NCI-H1930 (cell line): ENCODE measurements at places on chromosomes 3 and 15.

GRCh38 chr15:82850731-82851130, 41.3 kb downstream of the WHAMM start:
- DNase-seq: no peak

- no peak for DNase-seq
Measured at GRCh38 chr15:101531170-101531569, 41.7 kb upstream of the PCSK6 start.

GRCh38 chr3:62665627-62666437, 209.4 kb downstream of the CADPS start:
- DNase-seq: peak; percentile 7

- no peak for DNase-seq
Measured at GRCh38 chr3:138646008-138646407, 37.4 kb downstream of the FAIM start.

DNA sequence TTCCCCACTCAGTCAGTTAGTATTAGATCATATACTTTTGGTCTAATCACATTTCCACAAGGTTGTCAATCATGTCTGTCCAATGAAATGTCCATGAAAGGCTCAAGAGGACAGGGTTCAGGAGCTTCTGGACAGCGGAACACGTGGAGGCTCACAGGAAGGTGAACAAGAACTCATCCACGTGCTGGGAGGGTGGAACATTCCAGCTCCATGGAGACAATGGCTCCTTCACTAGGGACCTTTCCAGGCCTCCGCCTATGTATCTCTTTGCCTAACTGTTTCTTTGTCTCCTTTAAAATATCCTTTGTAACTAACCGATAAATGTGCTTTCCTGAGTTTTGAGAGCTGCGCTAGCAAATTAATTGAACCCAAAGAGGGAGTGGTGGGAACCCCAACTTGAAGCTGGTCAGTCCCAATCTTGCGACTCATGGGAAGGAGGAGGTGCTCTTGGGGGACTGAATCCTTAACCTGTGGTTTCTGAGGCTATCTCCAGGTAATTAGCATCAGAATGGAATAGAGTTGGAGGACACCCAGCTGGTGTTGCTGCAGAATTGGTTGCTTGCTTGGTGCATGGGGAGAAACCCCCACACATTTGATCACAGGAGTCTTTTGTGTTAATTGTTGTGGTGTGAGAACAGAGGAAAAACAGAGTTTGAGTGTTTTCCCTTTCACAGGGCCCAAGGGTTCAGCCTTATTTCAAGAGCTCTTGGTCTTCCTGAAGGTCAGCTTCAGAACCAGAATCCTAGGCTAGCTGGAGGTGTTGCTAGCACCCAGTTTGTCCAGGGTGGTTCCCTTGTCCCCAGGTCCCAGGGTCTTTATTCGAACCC, 3.0 kb upstream of the TKT start:
- DNase-seq: no peak

GRCh38 chr3:71393093-71393492, 190.4 kb downstream of the FOXP1 start:
- DNase-seq: no peak

GRCh38 chr3:35335703-35336102, 303.6 kb upstream of the ARPP21 start:
- DNase-seq: no peak

DNA sequence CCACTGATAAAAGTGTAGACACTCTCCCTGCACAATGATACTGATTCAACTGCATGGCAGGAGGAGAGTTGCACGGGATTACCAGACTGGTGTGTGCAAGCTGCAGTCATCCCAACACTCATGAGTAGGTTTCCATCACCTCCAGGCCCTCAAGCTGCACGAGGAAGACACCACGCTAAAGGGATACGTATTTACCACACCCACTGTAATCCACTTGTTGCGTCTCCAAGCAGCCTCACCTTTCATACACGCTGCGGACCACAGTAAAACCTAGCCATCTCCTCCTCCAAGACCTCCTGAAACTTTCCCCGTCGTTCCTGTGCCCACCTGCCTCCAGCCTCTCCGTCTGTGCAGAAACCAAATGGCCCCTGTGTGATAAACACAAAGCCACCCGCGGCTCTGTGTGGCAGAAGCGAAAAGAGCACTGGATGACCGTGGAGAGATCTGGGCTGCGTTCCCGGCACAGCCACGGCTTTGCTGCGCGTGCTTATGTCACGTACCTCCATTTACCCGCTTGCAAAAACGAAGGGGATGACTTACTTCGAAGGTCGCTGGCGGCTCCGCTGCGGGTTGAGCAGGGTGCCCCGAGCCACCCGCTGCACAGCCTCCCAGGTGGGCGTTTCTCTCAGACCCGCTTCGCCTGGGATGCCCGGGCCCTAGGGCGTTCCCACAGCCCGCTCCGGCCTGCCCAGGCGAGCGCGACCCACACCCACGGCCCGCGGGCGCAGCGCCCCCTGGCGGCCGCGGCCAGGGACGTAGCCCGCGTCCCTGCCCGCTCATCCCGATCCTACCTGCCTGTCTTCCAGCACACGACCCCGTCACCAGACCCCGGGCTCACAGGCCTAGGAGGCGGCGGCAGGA, 643 bp downstream of the ABCC5 start:
- peak; percentile 76 for DNase-seq

- no peak for DNase-seq
Measured at GRCh38 chr3:60307562-60308199, 943.6 kb downstream of the FHIT start.

DNA sequence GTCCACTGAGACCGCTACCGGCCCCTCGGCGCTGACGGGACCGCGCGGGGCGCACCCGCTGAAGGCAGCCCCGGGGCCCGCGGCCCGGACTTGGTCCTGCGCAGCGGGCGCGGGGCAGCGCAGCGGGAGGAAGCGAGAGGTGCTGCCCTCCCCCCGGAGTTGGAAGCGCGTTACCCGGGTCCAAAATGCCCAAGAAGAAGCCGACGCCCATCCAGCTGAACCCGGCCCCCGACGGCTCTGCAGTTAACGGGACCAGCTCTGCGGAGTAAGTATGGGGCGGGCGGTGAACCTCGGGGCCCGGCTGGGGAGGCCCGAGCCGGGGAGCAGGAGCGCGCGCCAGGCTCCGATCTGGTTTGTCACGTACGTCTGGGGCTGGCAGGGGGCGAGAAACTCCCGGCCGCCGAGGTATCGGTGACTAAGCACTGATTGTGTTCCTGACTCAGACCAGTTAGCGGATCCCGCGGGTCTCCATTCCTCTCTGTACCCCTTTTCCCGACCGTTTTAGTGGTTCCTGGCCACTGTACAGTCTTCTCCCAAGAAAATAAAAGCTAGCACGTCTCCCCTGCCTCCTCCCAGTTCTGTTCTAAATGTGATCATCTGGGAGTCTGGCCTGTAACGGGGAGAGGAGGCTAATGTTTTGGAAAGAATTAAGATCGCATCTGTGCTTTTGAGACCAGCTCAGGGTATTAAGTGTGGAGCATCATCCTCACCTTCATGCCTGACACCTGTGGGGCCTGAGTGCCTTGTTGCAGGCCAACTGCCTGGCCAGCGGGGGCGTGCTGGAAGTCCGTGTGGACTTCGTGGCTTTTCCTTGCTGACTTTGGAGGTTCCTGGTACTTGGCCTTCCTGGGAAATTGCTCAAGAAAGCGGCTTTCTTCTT, 691 bp downstream of the MAP2K1 start:
- DNase-seq: no peak

DNA sequence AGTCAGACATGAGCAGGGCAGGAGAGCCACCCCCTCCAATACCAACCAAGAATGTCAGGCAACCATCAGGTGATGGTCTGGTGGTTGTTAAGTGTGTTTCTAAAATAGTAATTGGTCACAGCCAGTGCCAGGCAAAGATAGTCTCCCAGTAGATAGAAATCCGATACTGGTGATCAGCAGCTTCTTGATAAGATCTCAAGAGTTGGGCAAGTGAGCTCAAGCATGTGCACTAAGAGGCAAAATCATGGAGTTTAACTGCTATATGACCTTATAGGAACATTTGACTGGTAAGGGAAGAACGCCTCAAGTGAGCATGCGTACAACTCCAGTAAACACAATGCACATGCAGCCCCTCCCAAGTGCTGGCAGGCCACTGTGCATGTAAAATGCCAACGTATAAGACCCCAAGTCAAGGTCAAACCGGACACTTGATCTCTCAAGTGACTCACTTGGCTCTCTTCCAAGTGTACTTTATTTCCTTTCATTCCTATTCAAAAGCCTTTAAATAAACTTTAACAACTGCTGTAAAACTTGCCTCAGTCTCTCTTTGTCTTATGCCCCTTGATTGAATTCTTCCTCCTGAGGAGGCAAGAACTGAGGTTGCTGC, 36.0 kb upstream of the CBLB start:
- no peak for DNase-seq

GRCh38 chr15:49467746-49468480, 44.9 kb downstream of the FGF7 start:
- DNase-seq: no peak

- no peak for DNase-seq
Measured at GRCh38 chr3:175573226-175573625, 714.1 kb downstream of the NAALADL2 start.

- DNase-seq: no peak
Measured at GRCh38 chr3:67033079-67033478, 35.0 kb downstream of the KBTBD8 start.

GRCh38 chr3:192545333-192545732, 182.0 kb downstream of the FGF12 start:
- DNase-seq: no peak

DNA sequence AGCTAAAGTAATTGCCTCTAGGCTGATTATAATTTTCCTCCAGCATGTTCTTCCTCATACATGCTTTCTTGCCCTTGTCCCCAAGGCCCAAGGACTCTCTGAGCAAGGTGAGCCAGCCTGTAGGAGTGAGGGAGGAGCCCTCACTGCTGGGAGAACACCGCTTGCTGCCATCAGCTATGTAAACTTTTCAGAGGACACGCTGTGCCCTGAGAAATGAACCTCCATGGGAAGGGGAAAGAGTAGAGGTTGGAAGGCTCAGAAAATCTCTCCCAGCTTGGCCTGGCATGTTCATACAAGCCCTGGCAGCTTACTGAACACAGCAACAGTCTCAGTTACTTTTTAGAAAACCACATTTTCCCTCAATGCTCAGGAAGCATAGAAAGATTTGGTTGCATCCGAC, 103.0 kb upstream of the SLC24A5 start:
- DNase-seq: no peak

- DNase-seq: no peak
Measured at GRCh38 chr3:194072097-194072428, 63.9 kb upstream of the HES1 start.

GRCh38 chr3:130527426-130527825, 10.4 kb downstream of the COL6A6 start:
- no peak for DNase-seq

DNA sequence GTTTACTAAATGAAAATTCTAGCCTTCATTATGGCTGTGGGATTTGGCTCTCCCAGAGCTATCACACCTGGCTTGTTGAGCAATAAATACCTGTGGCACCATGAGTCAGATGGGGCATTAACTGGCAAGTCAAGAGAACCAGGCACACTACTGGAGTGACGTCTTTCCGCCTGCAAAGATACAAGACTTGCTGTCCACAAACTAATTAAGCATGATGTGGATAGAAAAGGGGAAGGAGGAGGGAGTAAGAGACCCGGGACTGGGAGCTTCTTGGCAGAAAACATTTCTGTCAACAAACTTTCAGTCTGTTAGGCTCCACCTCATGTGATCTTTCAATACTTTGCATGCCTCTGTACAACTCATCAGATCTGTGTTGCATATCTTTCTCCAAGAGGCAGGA, 56.5 kb downstream of the CLDN1 start:
- DNase-seq: no peak

DNA sequence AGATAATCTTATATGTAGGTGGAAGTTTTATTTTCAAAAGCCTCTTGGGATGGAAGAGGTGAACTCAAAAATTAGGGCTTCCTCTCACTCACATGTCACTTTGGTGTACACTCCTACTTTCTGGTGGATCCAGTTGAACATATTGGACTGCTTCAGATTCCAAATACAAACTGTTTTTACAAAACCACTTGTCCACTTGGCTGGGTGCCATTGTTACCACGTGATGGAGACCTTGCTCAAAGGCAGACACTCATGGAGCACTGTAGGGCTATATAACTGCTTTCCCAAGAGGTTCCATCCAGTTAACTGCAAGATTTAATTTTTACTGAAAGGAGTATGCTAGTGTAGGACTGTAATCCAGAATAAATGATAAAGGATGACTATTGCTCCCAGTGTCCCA, 307.0 kb downstream of the EPHA6 start:
- no peak for DNase-seq

DNA sequence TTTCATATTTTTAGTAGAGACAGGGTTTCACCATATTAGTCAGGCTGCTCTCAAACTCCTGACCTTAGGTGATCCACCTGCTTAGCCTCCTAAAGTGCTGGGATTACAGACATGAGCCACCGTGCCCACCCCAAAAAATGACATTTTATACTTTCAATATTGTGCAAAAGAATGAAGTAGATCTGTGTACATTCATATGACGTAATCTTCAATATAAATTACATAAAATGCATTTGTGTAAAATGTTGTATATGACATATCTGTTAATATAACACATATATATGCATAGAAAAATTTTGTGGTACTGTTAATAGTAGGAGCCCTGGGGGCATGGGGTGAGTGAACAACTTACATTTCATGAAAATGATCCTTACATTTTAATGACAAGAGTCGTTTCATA, 71.7 kb downstream of the RYR3 start:
- DNase-seq: no peak

- DNase-seq: no peak
Measured at GRCh38 chr3:188520466-188520865, 366.5 kb downstream of the LPP start.
